Renal cortex interstitium (tissue), 15 donors: ENCODE measurements at places on chromosomes 2 and 18. TPM values are rescaled to one million over a fixed set of nuclear protein-coding genes. Genes with fewer than 3 reads are reported as not detected.

The CCDC93 gene
- polyA plus RNA-seq: 42.2 TPM

The TACR1 gene
- polyA plus RNA-seq: 1.1 TPM

The CIDEA gene
- not detected for polyA plus RNA-seq

The VSNL1 gene
- 5.2 TPM for polyA plus RNA-seq

The MROH2A gene
- polyA plus RNA-seq: 0.27 TPM

The CDH7 gene
- polyA plus RNA-seq: 20.3 TPM

The GCKR gene
- polyA plus RNA-seq: 0.38 TPM

The EMX1 gene
- 48.9 TPM for polyA plus RNA-seq

The DNAJC5G gene
- 0.59 TPM for polyA plus RNA-seq

The CCDC68 gene
- polyA plus RNA-seq: 12.8 TPM

The AOX1 gene
- 1.7 TPM for polyA plus RNA-seq

The RIT2 gene
- not detected for polyA plus RNA-seq

The SERPINB7 gene
- polyA plus RNA-seq: 0.98 TPM

The C2orf72 gene
- 6.4 TPM for polyA plus RNA-seq

The KIDINS220 gene
- polyA plus RNA-seq: 88.5 TPM

The UNC80 gene
- 2.0 TPM for polyA plus RNA-seq

The EN1 gene
- polyA plus RNA-seq: not detected

The TMEFF2 gene
- polyA plus RNA-seq: 10.9 TPM

The MGAT4A gene
- polyA plus RNA-seq: 42.4 TPM

The GCG gene
- not detected for polyA plus RNA-seq

The CIB4 gene
- 0.29 TPM for polyA plus RNA-seq

The BCL11A gene
- 12.7 TPM for polyA plus RNA-seq

The GAREM1 gene
- polyA plus RNA-seq: 37.4 TPM

The CENPA gene
- 17.2 TPM for polyA plus RNA-seq

The IL36G gene
- polyA plus RNA-seq: 0.27 TPM

The IL1A gene
- 0.06 TPM for polyA plus RNA-seq

The GALR1 gene
- 0.09 TPM for polyA plus RNA-seq

The B3GNT2 gene
- 38.1 TPM for polyA plus RNA-seq

The PAIP2B gene
- polyA plus RNA-seq: 18.9 TPM

The EVA1A gene
- 12.2 TPM for polyA plus RNA-seq

The FBXO41 gene
- polyA plus RNA-seq: 1.8 TPM

The ASTL gene
- 0.17 TPM for polyA plus RNA-seq

The IL36B gene
- polyA plus RNA-seq: not detected

The NAT8 gene
- polyA plus RNA-seq: 22.6 TPM
